ENCODE measurements at places on chromosomes 5 and 9.
A peak's percentile ranks its signal among the peaks of the same experiment; 100 is the strongest.

GRCh38 chr5:10125116-10125515 is 124.6 kb downstream of the ATPSCKMT start:
- no peak for DNase-seq

- peak; percentile 35 for DNase-seq
These were observed 17.4 kb downstream of the RXRA start for GRCh38 chr9:134343637-134344036.

DNA sequence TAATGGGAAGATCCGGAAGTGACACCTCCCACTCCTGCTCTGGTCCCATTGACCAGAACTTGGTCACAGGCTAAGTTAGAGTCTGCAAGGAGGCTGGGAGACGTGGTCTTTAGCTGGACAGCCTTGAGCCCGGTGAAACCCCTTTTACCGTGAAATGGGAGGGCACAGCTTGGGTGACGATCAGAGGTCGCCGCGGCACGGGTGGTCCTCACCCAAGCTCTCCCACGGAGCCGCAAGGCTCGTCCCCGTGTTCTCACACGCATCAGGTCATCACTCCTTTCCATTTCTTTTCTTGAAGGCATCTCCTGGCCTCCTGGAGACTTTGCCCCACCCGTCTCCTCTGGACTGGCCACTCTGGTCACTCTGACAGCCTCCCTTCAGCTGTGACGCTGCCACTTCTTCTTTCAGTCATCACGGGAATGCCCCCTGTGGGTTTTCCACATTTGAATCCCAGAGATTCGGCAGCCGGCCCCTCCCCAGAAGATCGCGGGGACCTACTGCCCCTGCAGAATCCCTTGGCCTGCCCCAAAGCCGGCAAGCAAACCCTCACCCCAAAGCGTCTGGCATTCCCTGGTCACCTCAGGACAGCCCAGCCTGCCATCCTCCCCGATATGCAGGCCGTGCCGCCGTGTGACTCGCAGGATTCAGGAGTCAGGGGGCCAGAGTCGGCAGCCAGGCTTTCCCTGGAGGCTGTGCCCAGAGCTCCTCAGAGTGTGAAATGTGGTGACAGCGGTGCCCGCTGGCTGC is 18.9 kb upstream of the EGFL7 start:
- no peak for DNase-seq

- no peak for DNase-seq
These were observed 10.2 kb downstream of the TNFAIP8 start for GRCh38 chr5:119365847-119366539.

DNA sequence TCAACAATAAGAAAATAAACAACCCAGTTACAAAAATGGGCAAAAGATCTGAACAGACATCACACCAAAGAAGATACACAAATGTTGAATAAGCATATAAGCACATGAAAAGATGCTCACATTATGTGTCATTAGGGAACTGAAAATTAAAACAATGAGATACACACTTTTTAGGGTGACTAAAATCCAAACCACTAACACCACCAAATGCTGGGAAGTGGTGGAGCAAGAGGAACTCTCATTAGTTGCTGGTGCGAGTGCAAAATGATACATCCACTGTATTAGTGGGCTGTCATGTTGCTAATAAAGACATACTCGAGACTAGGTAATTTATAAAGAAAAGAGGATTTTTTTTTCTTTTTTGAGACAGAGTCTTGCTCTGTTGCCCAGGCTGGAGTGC is 329.1 kb downstream of the TMEM38B start:
- DNase-seq = no peak

GRCh38 chr5:143592648-143593047 is 189.2 kb upstream of the NR3C1 start:
- DNase-seq = no peak

- DNase-seq = no peak
These were observed 4.2 kb upstream of the ANXA2R start for GRCh38 chr5:43044181-43044914.

GRCh38 chr5:133658327-133658726 is 46.0 kb upstream of the FSTL4 start:
- DNase-seq = no peak

DNA sequence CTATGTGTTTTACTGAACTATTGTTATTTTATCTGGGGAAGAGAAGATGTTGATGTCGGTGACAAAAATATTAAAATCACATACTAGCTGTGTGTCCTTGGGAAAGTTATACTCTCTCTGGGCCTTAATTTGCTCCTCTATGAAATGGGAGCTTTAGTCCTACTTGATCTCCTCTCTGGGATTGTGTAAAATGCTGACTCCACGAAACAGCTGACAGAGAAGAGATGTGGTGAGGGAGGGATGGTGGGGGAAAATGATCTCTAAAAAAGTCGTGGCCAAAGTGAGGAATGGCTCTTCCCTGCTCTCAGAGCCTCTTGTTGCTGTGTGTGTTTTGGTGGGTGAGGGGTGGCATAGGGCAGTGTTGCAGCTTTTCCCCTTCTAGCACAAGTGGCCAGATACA is 173.7 kb downstream of the MELK start:
- DNase-seq = no peak

GRCh38 chr9:19788614-19789271 is at the start of gene SLC24A2:
Gene SLC24A2 (minus strand): TSS chr9:19789037.
- peak; percentile 60 for DNase-seq

DNA sequence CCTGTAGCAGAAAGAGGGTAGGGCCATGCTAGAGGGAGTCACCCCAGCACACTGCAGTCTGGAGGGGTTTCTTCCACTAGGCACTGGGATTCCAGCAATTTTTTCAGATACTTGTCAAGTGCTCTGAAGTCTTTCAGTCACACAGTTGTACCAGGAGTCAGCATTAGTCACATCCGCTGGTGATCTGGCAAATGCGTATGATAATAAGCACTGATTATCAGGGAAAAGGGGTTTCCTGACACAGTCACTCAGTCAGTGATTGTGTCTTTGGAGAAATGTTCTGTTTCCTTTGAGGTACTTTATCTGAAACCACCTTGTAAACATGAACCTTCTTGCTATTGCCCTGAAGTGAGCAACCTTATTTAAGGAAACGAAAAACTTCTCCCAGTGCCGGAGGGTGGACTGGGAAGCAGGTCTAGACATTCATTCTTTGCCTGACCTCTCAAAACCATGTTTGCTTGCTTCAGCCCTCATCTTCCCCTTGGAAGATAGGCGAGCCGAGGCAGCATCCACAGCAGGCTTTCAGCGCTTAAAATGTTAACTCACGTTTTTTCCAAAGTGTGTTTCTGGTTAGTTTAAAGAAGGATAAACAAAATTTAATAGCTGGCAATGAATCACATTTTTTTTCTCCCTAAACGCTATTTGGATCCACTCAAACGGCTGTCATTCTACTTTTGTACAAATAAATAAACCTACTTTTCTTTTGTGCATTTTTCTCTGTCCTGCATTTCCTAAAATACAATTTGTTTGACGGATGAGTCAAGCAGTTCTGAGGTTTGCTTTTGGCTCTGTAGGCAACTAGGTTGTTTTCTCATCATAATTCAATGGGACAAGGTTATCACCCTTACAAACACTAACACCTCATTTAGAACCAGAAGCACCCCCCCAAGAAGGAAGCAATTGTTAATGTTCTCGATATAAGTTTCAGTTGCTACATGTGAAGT is 77.7 kb downstream of the FOXD1 start:
- no peak for DNase-seq

- no peak for DNase-seq
These were observed 84.0 kb downstream of the PALM2AKAP2 start for GRCh38 chr9:109863961-109864360.

DNA sequence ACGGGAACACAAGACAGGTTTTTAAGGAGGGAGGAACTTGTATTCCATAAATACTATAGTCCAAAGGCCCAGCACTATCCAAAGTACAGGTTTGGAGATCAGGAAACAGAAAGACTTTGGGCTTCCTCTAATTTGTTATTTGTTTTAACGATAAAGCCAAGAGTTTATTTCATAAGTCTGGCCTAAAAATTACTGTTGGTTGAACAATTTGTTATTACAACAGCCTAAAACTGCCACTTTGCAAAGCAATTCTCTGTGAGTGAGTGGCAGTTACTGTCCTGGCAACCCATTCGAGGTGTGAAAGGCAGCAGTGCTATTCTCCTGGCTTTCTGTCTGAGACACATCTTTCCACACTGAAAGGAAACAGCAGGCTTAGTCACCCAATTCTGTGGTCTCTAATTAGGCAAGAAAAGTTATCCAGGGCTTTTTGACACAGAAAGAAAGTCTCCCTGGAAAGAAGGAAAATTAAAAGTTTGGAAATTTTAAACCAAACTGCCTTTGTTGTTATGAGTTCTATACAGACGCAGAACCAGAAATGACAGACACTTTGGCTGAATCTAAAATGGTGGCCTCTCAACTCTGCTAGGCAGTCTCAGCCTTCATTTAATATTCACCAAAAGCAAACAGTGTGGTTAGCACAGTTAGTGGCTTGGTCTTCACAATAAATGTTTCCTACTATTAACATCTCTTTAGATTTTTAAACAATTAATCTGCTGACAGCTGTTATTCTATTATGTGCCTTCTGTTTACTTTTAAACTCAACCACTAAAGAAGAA is 33.9 kb downstream of the PSMB7 start:
- no peak for DNase-seq

DNA sequence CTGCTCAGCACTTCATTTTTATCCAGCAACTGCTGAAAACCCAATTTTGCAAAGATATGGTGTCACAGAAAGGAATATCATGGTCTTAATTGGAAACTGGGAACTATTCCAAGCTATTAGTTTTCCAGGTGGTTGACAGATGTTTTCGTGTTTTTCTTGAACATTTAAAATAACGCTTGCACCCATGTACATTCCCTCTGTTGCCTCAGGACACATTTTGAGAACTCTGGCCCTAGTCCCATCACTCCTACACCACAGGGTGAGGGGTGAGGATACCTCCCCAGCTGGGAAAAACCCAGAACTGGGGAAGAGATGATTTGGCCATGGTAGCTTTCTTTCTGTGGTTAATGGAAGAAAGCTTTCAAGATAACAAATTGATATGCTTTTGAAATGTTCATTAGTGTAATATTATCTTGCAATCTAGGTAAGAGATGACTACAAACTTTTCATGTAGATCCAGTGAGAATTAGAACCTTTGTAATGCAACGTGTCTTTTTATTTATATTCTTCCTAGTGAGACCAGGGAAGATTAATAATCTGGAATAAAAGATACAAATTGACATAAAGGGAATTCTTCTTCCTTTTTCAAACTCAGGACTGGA is 627.0 kb downstream of the RAB3C start:
- no peak for DNase-seq

- no peak for DNase-seq
These were observed 8.1 kb upstream of the MAT2B start for GRCh38 chr5:163497315-163497714.

DNA sequence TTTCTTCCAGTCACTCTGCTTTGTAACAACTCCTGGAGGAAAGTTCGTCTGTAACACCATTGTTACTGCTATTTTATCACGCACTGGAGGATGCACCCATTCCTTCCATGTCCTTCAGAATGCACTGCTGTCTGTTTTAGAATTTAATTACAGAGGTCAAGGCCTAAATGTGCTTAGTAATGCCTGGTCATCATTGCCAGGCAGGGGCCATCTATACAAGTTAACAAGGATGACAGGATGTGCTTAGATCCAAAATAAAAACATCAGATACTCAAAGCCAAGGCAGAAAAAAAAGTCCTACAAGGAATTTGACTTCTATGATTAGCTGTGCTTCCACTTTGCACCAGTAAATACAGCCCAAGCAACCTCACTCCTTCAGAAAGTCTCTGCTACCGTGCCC is 371.4 kb downstream of the SEMA5A start:
- DNase-seq = no peak

GRCh38 chr9:137217276-137218211 is 4.5 kb downstream of the RNF208 start:
- DNase-seq = no peak

- no peak for DNase-seq
These were observed 130.8 kb upstream of the FAM120A start for GRCh38 chr9:93320591-93321219.

- DNase-seq = peak; percentile 79
These were observed 684 bp downstream of the DNAJA1 start for GRCh38 chr9:33025572-33026342.

DNA sequence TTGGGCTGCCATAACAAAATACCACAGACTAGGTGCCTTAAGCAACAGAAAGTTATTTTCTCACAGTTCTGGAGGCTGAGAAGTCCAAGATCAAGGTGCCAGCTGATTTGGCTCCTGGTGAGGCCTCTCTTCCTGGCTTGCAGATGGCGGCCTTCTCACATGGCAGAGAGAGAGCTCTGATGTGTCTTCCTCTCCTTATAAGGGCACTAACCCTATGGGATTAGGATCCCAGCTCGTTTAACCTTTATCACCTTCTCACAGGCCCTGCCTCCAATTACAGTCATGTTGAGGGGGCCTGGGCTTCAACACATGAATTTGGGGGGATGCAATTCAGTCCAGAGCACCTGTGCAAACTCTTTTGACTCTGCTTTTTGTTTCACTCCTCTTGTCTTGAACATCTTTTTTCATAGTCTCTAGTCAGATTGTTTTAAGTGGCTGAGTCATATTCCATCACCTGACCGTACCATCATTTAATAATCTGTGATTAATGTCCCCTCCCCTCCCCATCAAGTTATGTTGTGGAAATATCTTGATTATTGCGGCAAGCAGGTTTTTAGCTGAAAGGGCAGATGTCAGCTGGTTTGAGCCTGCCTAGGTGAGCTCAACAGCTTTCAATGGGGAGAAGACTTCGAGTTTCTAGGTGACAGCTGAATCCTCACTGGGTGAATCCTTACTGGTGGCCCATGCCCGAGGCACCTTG is 61.8 kb downstream of the NDFIP1 start:
- DNase-seq = no peak

- no peak for DNase-seq
These were observed 430.9 kb downstream of the CHSY3 start for GRCh38 chr5:130335117-130335516.

GRCh38 chr5:57891443-57891842 is 408.8 kb upstream of the ACTBL2 start:
- no peak for DNase-seq

DNA sequence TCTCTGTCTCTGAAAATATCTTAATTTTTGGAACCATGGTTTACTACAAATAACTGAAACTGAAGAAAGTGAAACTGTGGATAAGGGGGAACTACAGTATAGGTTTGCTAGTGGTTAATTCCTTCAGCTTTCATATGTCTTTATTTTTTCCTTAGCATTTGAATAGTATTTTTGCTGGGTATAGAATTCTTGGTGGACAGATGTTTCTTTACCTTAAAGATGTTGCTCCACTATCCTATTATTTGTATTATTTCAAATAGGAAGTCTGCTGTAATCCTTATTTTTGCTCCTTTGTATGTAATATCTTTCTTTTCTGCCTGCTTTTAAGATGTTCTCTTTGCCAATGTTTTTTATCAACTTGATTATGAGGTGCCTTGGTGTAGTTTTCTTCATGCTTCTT is 152.9 kb upstream of the ISL1 start:
- no peak for DNase-seq

- no peak for DNase-seq
These were observed 616.3 kb upstream of the KLF4 start for GRCh38 chr9:108105885-108106284.

DNA sequence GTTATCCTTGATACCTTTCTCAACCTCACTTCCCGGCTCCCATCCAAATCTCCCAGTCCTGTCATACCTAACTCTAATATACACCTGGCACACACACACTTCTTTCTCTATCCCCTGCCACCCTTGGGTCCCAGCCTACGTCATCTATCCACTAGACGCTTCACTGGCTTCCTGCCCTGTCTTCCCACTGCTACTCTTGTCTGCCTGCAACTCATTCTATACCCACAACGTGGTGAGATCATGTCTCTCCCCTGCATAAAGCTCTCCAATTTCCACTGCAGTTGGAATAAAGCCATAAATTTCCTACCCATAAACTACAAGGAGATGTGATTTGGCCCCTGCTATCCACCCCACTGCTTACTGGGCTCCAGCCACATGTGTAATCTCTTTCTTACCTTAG is 93.5 kb downstream of the JMY start:
- DNase-seq = no peak

GRCh38 chr5:177957241-177957640 is 38.8 kb downstream of the PROP1 start:
- no peak for DNase-seq
